ENCODE measurements at places on chromosomes 11 and 22.

- no peak for DNase-seq
These were observed 56.8 kb upstream of the FGF3 start for GRCh38 chr11:69876013-69876412.

- no peak for DNase-seq
These were observed 281.7 kb downstream of the NXPE2 start for GRCh38 chr11:114959953-114960505.

DNA sequence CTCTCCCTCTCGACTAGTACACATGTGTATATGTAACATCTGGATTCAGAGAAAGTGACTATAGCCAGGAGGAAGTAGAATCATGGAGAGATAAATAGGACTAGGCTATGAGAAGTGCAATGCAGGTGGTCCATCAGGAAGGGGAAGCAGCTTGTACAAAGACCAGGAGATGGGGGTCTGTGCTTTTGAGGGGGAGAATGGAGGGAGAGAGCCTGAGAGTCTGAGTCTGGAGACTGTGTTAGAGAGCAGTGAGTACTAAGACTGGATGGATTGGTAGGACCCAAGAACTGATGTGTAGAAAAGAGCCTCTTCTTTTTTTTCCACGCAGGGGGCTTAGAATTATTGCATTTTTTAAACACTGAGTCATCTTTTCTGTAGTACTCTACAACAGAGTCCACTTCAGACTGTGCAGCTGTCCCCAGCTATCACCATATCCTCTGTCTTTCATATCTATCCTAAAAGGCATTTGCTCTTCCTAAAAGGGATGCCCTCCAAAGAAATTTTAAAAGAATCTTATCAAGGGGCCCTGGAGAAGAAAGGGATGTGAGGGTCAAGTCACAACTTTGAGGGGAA lies 80.4 kb downstream of the BDNF start:
- no peak for DNase-seq

DNA sequence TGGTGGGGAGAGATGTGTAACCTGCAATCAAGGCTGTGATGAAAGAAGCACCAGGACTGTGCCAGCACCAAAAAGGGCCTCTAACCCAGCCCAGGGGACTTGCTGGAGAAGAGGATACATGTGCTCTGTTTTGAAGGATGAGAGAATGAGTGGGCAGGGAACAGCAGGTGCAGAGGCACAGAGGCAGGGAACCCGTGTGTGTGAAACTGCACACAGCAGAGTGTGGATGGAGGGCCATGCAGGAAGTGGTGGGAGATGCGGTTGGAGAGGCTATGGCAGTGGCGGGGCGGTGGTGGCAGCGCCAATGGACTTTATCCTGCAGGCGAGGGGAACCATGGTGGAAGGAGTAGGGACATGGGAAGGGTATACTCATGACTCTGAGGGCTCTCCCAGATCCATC lies 25.2 kb upstream of the LRRC32 start:
- DNase-seq = no peak

DNA sequence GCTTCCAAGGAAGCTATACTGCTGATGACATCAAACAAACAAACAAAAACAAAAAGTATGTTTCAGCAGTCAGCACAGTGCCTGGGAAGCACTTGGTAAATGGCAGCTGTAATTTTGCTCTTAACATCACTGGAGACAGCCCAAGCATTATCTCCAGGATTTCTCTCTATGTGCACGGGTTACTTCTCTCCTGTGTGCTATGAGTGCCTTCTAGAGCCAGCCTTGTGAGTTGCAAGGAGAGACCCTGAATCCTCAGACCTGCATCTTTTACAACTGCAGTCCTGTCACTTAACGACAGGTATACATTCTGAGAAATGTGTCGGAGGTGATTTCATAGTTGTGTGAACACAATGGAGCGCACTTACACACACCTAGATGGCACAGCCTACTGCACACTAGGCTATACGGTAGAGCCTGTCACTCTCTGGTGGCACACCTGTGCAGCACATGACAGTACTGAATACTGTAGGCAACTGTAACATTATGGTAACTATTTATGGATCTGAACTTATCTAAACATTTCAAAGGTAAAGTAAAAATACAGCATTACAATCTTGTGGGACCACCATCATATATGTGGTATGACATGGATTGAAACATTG lies 662.5 kb upstream of the B3GAT1 start:
- no peak for DNase-seq

DNA sequence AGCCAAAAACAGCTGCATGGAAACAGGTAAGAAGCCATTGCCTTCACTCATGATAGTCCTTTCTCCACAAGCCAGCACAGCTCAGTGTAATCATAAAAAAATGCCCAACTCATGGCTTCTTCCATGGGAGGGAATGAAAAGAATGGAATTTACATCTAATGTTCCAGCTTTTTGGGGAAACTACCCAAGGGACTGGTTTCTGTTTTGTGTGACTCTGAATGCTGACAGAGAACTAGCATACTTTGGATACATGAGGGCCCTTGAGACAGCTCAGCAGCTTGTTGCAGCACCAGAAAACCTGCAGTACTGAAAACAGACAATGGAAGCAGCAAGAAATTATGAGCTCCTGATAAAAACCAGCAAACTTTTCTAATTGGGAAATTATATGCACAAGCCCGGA lies 24.2 kb upstream of the HORMAD2 start:
- no peak for DNase-seq

- no peak for DNase-seq
These were observed 10.9 kb upstream of the DCHS1 start for GRCh38 chr11:6666302-6667183.
